CD14-positive monocyte (primary cell): ENCODE measurements at places on chromosomes 5 and 9.

GRCh38 chr9:135667463-135668001 lies 4.4 kb downstream of the LCN9 start:
- no peak for DNase-seq
- H3K36me3 ChIP-seq: no peaks in the 10 kb centered on the region
- H3K4me1 ChIP-seq: no peaks in the 10 kb centered on the region
- H3K4me3 ChIP-seq: no peak overlapping the region
- H3K27ac ChIP-seq: no peak overlapping the region
- H3K27me3 ChIP-seq: no peaks in the 10 kb centered on the region

DNA sequence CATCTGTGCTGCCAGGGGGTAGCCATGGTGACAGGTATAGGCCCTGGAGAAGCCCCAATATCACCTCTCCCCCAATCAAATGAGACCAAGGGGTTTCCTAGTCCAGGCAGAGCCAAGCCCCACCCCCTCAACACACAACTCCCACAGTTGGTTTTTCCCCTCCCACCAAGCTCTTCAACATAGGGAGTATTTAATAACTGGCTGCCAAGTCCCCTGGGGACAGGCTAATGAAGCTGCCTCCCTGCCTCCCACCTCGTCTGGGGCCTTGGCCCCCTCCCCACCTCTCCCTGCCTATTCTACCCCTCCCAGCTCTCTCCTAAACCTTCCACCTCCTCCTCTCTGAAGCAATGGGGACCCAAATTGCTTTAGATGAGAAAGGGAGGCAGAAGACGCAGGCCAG lies 23.4 kb downstream of the CPLX2 start:
- H3K4me3 ChIP-seq: no peak overlapping the region
- H3K4me1 ChIP-seq: peaks cover 7% of the 10 kb centered on the region
- H3K27ac ChIP-seq: no peak overlapping the region
- H3K27me3 ChIP-seq: no peaks in the 10 kb centered on the region
- no peaks in the 10 kb centered on the region for H3K36me3 ChIP-seq

DNA sequence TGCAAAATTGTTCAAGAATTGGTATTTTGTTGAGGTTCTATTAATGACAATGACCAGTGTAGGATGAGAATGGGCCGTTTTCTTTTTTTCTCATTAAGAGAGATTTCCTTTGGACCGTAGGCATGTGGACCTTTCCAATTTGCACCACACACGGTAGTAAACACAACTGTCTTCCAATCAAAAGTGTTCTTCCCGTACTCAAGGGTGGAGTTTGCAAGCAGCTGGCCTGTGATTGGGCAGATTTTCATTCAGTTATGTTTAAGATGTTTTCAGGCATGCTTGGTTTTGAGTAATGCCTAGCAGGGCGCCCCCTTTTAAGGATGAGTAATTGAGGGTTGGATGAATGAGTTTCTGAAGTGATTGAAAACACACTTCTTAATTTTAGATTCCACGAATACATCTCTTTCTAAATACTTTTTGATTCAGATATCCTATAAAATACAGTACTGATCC lies 2.5 kb downstream of the KDM3B start:
- DNase-seq: peak; percentile 66
- no peaks in the 10 kb centered on the region for H3K36me3 ChIP-seq
- no peak overlapping the region for H3K27ac ChIP-seq
- peaks cover 21% of the 10 kb centered on the region for H3K4me1 ChIP-seq
- H3K4me3 ChIP-seq: peak overlapping the region; percentile 89

DNA sequence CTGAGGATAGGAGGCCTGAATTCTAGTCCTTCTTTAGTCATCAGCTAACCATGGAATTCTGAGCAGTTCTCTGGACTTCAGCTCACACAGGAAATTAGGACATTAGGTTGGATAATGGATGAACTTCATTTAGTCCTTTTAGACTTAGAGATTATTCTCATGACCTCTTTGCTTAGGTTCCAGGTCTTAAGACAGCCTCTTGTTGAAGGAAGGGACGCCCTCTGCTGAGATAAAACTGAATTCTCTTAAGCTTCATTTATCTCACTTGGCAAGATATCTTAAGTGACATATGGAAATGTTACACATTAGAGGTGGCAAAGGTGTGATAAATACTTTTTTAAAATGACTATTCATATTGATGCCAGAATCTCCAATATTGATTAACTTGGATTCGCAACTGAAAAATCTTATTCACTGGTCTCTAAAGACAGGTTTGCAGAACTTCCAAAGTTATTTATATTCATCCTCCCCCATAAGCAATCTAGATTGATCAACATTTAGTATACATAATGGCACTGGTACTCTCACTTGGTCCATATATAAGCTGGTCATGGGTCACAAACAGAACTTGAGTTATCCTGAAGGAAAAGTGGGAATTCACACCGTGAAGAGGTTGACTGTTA lies 16.9 kb upstream of the ZNF366 start:
- H3K36me3 ChIP-seq: no peaks in the 10 kb centered on the region
- peak; percentile 59 for DNase-seq
- no peak overlapping the region for H3K27ac ChIP-seq

GRCh38 chr5:155878991-155879575 lies 447.9 kb upstream of the SGCD start:
- no peak overlapping the region for H3K4me3 ChIP-seq
- no peak overlapping the region for H3K27ac ChIP-seq
- H3K27me3 ChIP-seq: no peaks in the 10 kb centered on the region
- no peak for DNase-seq
- no peaks in the 10 kb centered on the region for H3K4me1 ChIP-seq

GRCh38 chr5:32144378-32145207 lies 29.5 kb downstream of the GOLPH3 start:
- H3K36me3 ChIP-seq: peaks cover 25% of the 10 kb centered on the region
- peaks cover 25% of the 10 kb centered on the region for H3K4me1 ChIP-seq
- DNase-seq: no peak
- H3K4me3 ChIP-seq: no peak overlapping the region

GRCh38 chr9:105341434-105342146 lies 97.1 kb downstream of the SLC44A1 start:
- DNase-seq: no peak
- H3K4me3 ChIP-seq: peak overlapping the region; percentile 12
- H3K4me1 ChIP-seq: no peaks in the 10 kb centered on the region
- peak overlapping the region; percentile 49 for H3K27ac ChIP-seq

DNA sequence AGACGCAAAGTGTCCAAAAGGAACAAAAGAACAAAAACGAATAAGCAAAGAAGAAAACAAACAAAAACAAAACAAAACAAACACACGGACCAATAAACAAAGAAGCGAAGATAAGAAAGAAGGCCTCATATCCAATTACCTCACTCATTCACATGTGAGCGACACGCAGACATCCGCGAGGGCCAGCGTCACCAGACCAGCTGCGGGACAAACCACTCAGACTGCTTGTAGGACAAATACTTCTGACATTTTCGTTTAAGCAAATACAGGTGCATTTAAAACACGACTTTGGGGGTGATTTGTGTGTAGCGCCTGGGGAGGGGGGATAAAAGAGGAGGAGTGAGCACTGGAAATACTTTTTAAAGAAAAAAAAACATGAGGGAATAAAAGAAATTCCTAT lies 28.3 kb upstream of the WWC1 start:
- no peaks in the 10 kb centered on the region for H3K36me3 ChIP-seq
- H3K27ac ChIP-seq: no peak overlapping the region
- no peaks in the 10 kb centered on the region for H3K4me1 ChIP-seq
- H3K4me3 ChIP-seq: no peak overlapping the region
- H3K27me3 ChIP-seq: no peaks in the 10 kb centered on the region

DNA sequence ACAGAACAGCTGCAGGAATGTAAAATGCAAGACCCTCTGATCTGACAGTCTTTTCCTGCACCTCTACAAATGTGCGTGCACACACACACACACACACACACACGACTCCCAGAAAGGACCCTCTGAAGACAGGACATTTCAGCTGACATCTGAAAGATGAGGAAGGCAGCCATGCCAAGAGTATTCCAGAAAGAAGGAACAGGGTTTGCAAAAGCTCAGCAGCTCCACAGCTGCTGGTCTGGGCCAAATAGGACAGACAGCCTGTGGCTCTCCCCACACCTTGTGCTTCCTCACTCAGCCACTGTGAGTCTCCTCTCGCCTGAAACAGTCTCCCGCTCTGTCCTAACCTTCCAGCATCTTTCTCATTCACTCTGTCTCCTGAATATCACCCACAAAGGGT lies 189.0 kb downstream of the PALM2AKAP2 start:
- H3K27ac ChIP-seq: no peak overlapping the region
- no peaks in the 10 kb centered on the region for H3K27me3 ChIP-seq

DNA sequence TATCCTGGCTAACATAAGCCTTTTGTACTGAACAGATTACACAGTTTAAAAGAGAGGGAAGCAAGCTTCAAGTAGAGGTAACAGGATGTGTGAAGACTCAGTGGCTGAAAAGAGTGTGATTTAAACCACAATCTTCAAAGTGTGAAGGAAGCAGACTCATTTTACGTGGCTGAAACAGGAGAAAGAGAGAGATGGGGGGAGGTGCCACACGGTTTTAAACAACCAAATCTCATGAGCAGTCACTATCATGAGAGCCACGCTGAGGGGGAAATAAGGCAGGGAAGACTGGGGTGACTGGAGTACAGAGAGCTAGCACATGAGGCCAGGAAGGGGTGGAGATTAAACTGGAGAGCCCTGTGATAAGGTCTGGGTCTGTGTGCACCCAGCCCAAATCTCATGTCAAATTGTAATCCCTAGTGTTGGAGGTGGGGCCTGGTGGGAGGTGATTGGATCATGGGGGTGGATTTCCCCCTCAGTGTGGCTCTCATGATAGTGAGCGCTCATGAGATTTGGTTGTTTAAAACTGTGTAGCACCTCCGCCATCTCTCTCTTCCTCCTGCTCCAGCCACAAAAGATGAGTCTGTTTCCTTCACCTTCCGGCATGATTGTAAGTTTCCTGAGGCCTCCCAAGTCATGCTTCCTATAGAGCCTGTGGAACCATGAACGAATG lies 318.6 kb upstream of the CD180 start:
- no peak overlapping the region for H3K4me3 ChIP-seq
- no peaks in the 10 kb centered on the region for H3K4me1 ChIP-seq
- no peak for DNase-seq
- no peaks in the 10 kb centered on the region for H3K27me3 ChIP-seq
- no peak overlapping the region for H3K27ac ChIP-seq

DNA sequence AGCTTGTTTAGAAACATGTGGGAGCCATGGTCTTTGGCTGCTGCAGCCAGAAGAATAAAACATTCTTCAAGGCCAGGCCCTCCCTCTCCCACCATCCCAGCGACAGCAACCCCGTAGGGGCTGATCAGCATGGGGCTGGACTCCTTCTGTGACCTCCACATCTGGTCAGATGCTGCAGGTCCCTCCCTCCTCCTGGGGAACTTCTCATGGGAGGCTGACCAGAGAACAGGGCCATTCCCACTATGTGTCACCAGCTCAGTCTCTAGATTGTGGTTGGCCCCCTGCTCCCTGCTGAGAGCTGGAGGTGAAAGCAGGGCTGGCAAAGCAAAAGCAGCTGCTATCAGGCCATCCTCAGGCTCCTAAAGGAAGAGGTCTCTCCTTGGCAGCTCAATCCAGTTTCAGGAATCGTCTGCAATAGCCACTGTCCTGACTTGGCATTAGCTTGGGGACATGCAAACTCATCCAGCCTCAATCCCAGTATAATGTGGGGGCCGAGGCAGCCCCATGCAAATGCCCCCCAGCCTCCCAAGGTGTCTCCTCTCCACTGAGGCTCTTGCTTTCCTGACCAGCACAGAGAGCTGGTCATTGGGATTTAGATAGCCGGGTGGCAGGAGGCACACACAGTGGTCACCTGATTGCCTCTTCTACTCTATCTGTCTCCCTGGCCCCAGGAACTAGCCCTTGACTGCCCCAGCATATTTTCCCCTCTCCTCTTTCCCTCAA lies 81.5 kb downstream of the NRG2 start:
- DNase-seq: no peak
- no peaks in the 10 kb centered on the region for H3K4me1 ChIP-seq
- H3K4me3 ChIP-seq: no peak overlapping the region
- no peaks in the 10 kb centered on the region for H3K27me3 ChIP-seq

GRCh38 chr5:120072068-120072761 lies 391.9 kb upstream of the PRR16 start:
- no peaks in the 10 kb centered on the region for H3K27me3 ChIP-seq
- H3K4me3 ChIP-seq: no peak overlapping the region
- no peaks in the 10 kb centered on the region for H3K36me3 ChIP-seq
- no peak for DNase-seq
- H3K27ac ChIP-seq: no peak overlapping the region

GRCh38 chr9:83714329-83714728 lies 6.6 kb upstream of the UBQLN1 start:
- H3K4me1 ChIP-seq: peaks cover 11% of the 10 kb centered on the region
- DNase-seq: peak; percentile 46
- no peaks in the 10 kb centered on the region for H3K36me3 ChIP-seq
- no peak overlapping the region for H3K27ac ChIP-seq

DNA sequence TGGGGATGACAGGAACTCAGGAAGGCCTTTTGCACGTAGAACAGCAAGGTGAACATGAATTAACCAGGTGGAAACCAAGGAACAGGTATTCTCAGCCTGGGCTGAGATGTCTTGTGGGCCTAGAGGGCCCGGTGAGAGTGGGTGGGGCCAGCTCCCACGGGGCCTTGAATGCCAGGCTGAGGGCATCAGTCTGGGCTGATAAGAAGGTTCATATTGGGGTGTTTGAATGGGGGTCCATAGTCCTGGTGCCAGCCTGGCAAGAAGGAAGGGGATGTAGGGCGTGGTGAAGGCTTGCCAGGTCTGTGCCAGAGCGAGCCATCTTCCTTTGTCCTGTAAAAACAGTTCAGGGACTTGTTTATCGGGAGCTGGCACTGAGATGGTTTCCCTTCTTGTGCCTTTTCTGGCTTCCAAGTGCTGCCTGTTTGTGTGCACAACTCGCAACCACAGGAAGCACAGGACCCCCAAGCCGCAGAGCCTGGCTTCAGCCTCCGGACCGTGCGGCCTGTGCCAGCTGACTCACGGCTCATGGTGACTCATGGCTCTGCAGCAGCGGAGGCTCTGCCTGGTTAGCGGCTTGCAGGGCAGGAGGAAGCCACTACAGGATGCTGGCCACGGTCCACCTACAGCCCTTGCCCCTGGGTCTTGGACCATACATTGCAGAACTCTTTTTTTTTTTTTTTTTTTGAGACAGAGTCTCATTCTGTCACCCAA lies 2.4 kb downstream of the CARD19 start:
- peak; percentile 99 for DNase-seq
- peaks cover 58% of the 10 kb centered on the region for H3K4me1 ChIP-seq
- peak overlapping the region; percentile 98 for H3K4me3 ChIP-seq
